Fibroblast of villous mesenchyme (primary cell): ENCODE measurements at places on chromosomes 4 and X. TPM values are rescaled to one million over a fixed set of nuclear protein-coding genes. Genes with fewer than 3 reads are reported as not detected.

MTMR1 gene
- 15.5 and 30.2 TPM in 2 replicates for total RNA-seq

NUP54 gene
- 47.7 and 67.4 TPM in 2 replicates for total RNA-seq

DNA sequence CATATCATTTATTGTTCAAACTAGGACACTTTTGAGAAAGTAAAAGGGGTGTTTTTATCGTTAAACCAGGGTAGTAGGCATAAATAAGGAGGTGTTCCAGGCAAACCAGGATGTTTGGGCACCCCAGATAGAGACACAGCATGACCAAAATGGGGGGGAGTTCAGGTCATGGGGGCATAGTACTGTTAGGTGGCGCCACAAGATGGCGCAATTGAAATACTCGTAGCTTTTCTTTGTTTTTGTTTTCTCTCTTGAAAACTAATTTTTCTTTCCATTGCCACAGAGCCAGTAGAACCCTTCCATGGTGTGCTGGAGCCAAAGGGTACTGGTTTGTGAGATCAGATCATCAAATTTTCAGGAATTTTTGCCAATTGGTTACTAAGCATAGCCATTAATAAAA is 283.4 kb downstream of the BCOR start:
- DNase-seq, result peak; percentile 37

TLR3 gene
- total RNA-seq, result 0.43 and 0.97 TPM in 2 replicates

- DNase-seq, result no peak
Observed at GRCh38 chrX:7225338-7225737, 77.4 kb upstream of the PUDP start.

GRCh38 chr4:66555301-66555700 is 885.0 kb upstream of the EPHA5 start:
- no peak for DNase-seq

DNA sequence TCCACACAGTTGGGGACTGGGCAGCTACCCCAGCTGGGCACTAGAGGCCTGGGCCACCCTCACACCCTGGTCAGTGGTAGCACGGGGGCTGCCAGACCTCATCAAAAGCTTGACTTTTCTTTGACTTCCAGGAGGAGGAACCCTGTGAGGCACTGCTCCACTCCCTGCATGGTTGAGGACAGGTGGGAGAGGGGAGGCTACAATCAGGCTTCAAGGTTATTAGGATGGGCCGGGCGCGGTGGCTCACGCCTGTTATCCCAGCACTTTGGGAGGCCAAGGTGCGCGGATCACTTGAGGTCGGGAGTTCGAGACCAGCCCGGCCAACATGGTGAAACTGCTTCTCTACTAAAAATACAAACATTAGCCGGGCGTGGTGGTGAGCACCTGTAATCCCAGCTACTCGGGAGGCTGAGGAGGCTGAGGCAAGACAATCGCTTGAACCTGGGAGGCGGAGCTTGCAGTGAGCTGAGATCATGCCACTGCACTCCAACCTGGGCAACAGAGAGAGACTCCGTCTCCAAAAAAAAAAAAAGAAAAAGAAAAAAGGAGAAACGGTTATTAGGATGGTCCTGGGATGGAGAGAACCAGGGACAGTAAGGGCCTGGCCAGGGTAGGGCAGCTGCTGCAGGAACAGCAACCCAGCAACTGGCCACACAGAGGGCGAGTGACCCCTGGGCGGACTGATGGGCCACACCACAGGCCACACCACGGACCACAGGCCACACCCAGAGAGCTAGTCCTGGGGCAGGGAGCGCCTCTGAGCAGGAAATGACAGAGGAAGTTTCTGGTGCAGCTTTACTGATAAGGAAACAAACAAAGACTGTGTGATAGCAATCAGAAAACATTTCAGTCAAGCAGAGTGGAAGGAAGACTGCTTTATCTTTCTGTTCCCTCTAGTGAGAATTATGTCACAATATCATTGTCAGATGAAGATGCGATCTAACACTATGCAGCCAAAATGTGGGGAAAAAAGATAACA is 20.5 kb upstream of the OPN1LW start:
- DNase-seq, result peak; percentile 8

DNA sequence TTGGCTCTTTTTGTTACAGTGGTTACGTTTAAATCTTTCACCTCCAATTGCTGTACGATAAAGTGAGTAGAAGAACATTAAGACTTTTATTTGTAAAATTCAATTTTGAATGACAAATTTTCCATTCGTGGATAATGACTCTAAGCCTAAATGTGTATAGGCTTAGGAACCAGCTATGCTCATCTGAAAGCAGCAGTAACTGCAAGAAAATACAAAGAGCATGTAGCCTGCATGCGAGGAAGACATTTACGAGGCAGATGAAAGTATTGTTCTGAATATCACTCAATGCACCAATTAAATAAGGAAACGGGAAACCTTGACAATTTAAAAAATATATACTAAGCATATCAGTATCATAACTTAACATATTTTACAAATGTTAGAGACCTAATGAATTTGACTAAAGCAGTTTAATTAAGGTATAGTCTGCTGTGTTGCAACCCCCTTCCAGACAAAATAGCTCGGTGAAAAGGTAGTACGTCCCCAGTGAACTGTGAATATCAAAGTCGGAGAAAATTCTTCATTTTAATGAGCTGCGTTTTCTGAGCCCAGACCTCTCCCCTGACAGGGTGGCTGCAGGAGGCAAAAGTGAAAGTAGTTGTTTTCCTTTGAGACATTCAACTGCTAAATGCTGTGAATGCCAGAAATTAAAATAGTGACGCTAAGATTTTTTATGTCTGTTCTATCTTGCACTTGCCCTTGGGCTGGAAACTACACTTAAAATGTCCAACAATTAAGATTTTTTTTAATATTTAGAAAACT is 1236.5 kb upstream of the TENM3 start:
- no peak for DNase-seq

EMD gene
- 34.5 and 35.1 TPM in 2 replicates for total RNA-seq

VCX2 gene
- not detected in 2 replicates for total RNA-seq

- no peak for DNase-seq
Observed at GRCh38 chr4:48949518-48950219, 36.4 kb upstream of the CWH43 start.

GRCh38 chr4:146957237-146957636 is 11.6 kb upstream of the TTC29 start:
- peak; percentile 34 for DNase-seq

DNA sequence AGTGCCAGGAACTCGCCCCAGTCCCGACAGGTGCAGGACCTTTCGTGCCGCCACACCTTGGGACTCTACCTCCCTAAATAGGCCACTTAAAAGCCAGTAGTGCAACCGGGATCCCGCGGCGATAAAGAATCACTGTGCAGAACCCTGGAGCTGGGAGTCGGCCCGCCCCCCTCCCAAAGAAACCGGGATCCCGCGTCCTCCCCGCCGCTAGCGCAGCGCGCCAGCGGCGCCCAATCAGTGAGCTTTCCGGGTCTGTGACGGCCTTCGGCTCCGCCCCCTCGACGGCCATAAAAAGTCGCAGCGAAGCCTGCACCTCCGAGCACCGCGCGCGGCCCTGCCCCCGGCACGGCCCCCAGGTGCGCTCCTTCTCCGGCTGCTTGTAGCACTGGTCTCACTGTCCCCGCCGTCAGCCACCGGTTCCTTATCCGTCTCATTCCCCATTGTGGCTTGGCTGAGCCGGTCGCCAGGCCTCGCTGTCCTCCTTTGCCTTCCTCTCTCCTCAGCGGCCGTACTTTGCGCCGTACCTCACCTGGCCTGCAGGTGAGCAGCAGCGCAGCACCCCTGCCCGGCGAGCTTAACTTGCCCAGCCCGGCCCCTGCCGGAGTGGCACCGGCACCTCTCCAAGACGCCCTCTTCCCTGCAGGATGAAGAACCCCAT is at the start of gene LRAT:
Gene LRAT (plus strand): TSS at position 318 of the 658 bp plus-strand sequence. CDS start 327 bp downstream, at position 645.
- DNase-seq, result no peak

NPY5R gene
- 0.32 and 0.43 TPM in 2 replicates for total RNA-seq

GRCh38 chr4:151718984-151719955 is 41.5 kb downstream of the GATB start:
- no peak for DNase-seq

DNA sequence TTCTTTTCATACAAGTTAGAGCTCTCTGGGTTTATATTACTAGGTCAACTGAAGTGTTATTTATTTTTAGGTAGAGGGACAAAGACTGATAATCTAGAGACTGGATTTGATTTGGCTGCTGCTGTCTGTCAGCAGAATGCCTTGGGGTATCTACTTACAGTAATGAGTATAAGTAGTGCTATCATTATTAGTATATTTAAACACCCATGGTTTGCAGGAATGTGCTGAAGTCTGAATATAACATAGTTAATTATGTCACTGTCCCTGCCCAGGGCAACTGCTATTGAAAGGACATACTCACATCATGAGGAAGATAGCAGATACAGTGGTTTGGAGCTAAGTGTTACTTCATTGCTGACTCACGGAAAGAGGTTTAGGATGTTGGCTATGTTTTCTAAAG is 76.2 kb downstream of the PRRG1 start:
- no peak for DNase-seq

GRCh38 chr4:170675568-170676262 is 586.0 kb upstream of the AADAT start:
- no peak for DNase-seq

ZXDB gene
- 7.7 and 10.4 TPM in 2 replicates for total RNA-seq

- no peak for DNase-seq
Observed at GRCh38 chr4:141006242-141006802, 126.9 kb downstream of the RNF150 start.

NPY2R gene
- total RNA-seq, result not detected in 2 replicates
